Aorta (tissue), 5 donors: ENCODE measurements at places on chromosomes 16 and 17. TPM values are rescaled to one million over a fixed set of nuclear protein-coding genes. Genes with fewer than 3 reads are reported as not detected.

AGRP gene
- total RNA-seq, result not detected

PALB2 gene
- total RNA-seq, result 7.7 TPM

VPS35 gene
- 79.5 TPM for total RNA-seq

PERCC1 gene
- total RNA-seq, result not detected

ROGDI gene
- total RNA-seq, result 11.4 TPM

SBK1 gene
- 0.16 TPM for total RNA-seq

TNFRSF13B gene
- not detected for total RNA-seq

HYDIN gene
- total RNA-seq, result 4.2 TPM

OR1A1 gene
- not detected for total RNA-seq

NLRP1 gene
- total RNA-seq, result 35.2 TPM

SAMD14 gene
- 9.3 TPM for total RNA-seq

CCL16 gene
- 1.9 TPM for total RNA-seq

PYDC1 gene
- total RNA-seq, result not detected

SHBG gene
- not detected for total RNA-seq

MED31 gene
- total RNA-seq, result 8.4 TPM

CAVIN1 gene
- total RNA-seq, result 569 TPM

DHRS13 gene
- 4.3 TPM for total RNA-seq

NFAT5 gene
- total RNA-seq, result 94.6 TPM

WNT3 gene
- total RNA-seq, result 0.39 TPM

KRTAP9-4 gene
- total RNA-seq, result not detected

PIRT gene
- 0.18 TPM for total RNA-seq

GPR142 gene
- total RNA-seq, result not detected

VAT1L gene
- total RNA-seq, result 18.7 TPM

CCL4L2 gene
- total RNA-seq, result 1.4 TPM

KRT27 gene
- not detected for total RNA-seq

MILR1 gene
- total RNA-seq, result 29.8 TPM

FLOT2 gene
- 108 TPM for total RNA-seq

KAT2A gene
- total RNA-seq, result 24.8 TPM

PAGR1 gene
- total RNA-seq, result 29.7 TPM

MPP3 gene
- total RNA-seq, result 15.7 TPM

P2RX5 gene
- 1.0 TPM for total RNA-seq

GUCY2D gene
- total RNA-seq, result not detected

TNFSF12 gene
- total RNA-seq, result 61.4 TPM

FGF11 gene
- 1.2 TPM for total RNA-seq

TBC1D3 gene
- not detected for total RNA-seq

KRT31 gene
- total RNA-seq, result not detected

FAM171A2 gene
- total RNA-seq, result 0.45 TPM

DNASE1L2 gene
- total RNA-seq, result 0.39 TPM

CLEC3A gene
- total RNA-seq, result not detected

AANAT gene
- not detected for total RNA-seq

EIF1 gene
- total RNA-seq, result 726 TPM

CES3 gene
- total RNA-seq, result 2.4 TPM

PITPNM3 gene
- total RNA-seq, result 1.8 TPM

HS3ST2 gene
- 16.3 TPM for total RNA-seq

HOXB7 gene
- total RNA-seq, result 9.1 TPM

FAM222B gene
- 18.7 TPM for total RNA-seq

KDM6B gene
- total RNA-seq, result 28.2 TPM

PRSS27 gene
- total RNA-seq, result 1.3 TPM

EFNB3 gene
- 0.19 TPM for total RNA-seq

C1QTNF8 gene
- total RNA-seq, result 1.4 TPM

CEMP1 gene
- not detected for total RNA-seq

SALL1 gene
- not detected for total RNA-seq

SGF29 gene
- total RNA-seq, result 20.7 TPM

DHRS7C gene
- total RNA-seq, result not detected

WIPI1 gene
- 53.1 TPM for total RNA-seq

NKD1 gene
- total RNA-seq, result 34.4 TPM

MEFV gene
- 4.5 TPM for total RNA-seq

C16orf46 gene
- total RNA-seq, result 0.24 TPM

RHBDF1 gene
- 91.0 TPM for total RNA-seq
